ENCODE measurements at places on chromosomes 13 and 19.
A peak's percentile ranks its signal among the peaks of the same experiment; 100 is the strongest.

GRCh38 chr13:37868691-37869505 lies 674 bp downstream of the TRPC4 start:
- DNase-seq: no peak

DNA sequence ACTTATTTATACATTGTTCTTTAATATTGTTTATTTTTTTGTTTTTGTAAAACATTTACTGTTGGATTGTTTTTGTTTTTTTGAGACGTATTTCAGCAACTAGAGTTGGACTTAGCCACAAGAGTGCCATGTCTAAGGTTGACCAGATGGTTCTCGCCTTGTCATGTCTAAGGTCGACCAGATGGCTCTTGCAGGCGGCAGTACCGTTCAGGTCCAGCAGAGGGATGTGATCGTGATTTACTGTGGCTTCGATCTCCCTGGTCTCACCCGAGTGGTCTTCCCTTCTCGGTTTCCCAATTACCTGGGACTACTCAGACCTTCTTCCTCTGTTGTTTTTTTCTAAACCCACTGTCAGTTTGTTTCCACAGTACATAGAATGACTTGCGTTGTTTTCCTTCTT lies 1438.6 kb downstream of the UQCRFS1 start:
- no peak for DNase-seq

- DNase-seq: no peak
Observed at GRCh38 chr13:51048616-51049015, 62.5 kb downstream of the C13orf42 start.

DNA sequence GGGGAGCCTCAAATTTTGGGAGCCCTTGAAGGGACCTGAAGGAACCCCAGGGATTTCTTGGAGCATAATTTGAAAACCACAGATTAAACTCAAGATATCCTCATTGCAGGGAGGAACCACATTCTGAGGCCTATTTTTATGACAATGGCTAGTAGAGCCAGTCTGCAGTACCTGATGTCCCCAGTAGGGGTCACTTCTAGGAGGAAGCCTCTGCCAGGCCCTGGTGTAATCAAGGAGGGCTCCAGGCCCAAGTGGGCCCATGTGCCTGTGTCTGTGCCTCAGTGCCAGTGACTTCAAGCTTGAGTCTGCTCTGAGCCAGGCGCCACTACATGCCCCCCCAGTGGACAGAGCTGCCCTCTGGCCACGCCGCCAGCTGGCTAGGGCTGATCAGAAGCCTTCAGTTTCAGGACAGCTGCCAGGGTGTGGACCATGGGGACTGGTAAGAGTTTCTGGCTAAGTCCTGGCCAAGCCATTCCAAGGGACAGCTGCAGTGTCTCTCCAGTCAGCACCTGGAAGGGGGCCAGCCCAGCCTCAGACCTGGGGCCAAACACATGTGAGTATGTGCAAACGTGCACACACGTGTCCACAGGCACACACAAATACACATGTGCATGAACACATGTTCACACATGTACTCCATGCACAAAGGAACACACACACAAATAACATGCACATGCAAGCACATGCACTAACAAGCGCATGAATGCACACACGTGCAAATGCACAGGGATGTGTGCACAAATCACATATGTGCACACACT lies 20.5 kb upstream of the SLC7A10 start:
- DNase-seq: no peak

- DNase-seq: peak; percentile 42
Observed at GRCh38 chr13:40665126-40666044, 1.1 kb downstream of the FOXO1 start.
